ENCODE measurements at places on chromosomes 6 and 20. TPM values are rescaled to one million over a fixed set of nuclear protein-coding genes. Genes with fewer than 3 reads are reported as not detected.

- H3K27ac ChIP-seq = no peak overlapping the region
- H3K36me3 ChIP-seq = no peaks in the 10 kb centered on the region
- peaks cover under 1% of the 10 kb centered on the region for H3K27me3 ChIP-seq
Observed at GRCh38 chr20:32282461-32282860, 5.0 kb downstream of the KIF3B start.

IL17A gene
- polyA plus RNA-seq = 0.19 TPM

VSTM2L gene
- polyA plus RNA-seq = not detected

DNA sequence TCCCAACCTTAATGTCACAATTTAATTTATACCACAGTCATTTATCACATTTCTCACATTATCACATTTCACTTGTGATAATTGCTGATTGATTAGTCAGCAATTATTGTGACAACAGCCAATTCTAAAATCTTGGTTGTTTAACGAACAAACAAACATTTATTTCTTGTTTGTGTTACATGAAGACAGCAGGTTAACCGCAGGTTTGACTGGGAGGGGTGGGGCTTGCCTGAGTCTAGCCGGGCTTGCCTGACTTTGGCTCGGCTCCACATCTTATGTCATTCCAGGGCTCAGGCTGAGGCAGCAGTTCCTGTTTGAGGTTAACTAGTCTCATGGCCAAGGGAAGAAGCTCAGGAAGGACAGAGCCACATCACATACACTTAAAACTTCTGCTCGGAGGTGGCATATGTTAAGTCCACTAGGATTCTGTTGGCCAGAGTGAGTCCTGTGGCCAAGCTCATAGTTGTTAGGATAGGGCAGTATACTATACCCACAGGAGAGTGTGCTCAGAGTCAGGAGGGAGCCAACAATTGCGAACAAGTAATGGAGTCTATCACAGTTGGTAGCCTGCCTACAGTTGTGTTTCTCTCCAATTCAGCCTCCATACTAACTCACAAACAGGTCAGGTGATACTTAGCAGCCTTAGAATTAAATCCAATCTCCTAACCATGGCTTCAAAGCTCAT, 90.0 kb upstream of the IFNGR1 start:
- no peaks in the 10 kb centered on the region for H3K36me3 ChIP-seq
- peaks cover 4% of the 10 kb centered on the region for H3K27me3 ChIP-seq
- H3K27ac ChIP-seq = no peak overlapping the region
- H3K4me3 ChIP-seq = no peak overlapping the region
- DNase-seq = no peak

- DNase-seq = no peak
- no peak overlapping the region for H3K4me3 ChIP-seq
- peaks cover 13% of the 10 kb centered on the region for H3K27me3 ChIP-seq
- H3K36me3 ChIP-seq = no peaks in the 10 kb centered on the region
- H3K27ac ChIP-seq = no peak overlapping the region
Observed at GRCh38 chr20:9993137-9993536, 41.6 kb upstream of the ANKEF1 start.

DNA sequence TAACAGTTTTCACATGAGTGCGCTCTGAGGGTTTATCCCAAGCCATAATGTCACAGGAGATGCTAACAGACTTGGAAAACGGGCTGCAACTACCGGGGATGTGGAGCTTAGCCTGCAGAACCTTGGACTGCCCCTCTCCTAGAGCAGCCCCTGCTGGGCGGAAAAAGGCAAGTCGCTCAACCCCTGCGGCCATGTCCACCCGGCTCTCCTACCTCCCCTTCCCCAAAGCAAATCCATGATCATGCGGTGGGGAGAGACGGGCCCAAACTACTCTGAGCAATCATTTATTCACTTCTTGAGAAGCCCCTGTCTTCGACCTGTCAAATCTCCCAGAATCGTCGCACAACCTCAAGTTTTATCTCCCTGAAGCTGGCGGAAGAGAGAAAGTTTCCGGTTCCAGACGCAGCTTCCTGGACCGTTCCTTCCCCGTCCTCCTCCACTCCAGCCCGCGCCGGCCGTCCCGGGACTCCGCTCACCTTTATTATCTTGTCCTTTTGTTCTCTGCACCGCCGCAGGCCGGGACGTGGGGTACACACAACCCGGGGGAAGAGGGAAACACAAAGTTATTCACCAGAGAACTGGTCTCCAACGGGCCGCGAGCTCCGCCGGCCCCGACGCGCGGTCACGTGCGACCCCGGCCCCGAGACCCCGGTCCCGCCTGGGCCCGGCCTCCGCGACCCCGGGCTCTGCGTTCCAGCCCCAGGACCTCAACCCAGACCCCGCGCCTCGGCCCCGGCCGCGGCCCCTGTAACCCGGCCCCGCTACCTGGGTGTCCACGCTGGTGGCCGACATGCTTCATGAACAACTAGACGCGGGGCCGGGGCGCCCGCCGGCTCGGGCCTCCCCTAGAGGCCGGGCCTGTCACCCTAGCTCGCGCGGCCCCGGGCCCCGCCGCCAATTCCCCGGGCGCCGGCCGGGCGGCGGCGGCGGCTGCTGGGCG, 560 bp downstream of the YTHDF1 start:
- DNase-seq = no peak
- peaks cover 8% of the 10 kb centered on the region for H3K36me3 ChIP-seq
- peak overlapping the region; percentile 79 for H3K27ac ChIP-seq
- peaks cover 48% of the 10 kb centered on the region for H3K4me1 ChIP-seq
- peaks cover 5% of the 10 kb centered on the region for H3K27me3 ChIP-seq

DNA sequence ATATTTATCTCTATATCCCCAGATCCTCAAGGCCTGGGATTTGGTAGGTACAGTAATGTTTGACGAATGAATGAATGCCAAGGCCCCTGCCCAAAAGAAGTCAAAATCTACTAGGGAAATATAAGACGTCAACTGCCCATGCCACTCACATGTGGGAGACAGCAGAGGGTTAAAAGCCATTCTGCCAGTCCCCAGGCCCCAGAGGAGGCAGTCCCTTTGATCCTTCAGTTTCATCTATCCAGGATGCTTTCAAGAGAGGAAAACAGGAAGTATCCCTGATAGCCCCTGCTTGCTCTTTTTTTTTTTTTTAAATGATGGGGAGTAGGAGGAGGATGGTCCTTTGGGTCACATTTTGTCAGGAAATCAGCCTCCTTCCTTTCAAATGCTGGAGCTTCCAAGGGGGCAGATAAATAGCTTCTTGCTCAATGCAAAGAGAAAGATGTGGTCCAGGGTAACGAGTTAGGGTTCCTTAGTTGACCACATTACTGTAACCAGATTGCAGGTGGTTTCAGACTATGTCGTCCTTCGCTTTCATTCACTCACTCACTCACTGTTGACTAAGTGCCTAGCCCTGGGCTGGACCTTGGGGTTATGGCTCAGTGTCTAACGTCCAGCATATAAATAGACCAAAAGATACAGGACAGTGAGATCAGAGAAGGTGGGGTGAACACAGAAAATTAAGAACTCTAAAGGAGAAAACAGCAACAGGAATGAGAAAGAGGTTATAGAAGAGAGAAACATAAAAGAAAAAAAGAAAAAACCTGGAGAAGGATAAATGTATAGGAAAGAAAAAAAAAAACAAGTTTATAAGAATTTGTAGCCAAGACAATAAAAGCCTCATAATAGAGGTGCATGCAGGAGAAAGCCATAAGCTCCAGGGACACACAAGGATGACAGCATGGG, 64.6 kb upstream of the PIM1 start:
- DNase-seq = no peak
- no peak overlapping the region for H3K27ac ChIP-seq
- H3K27me3 ChIP-seq = peaks cover 14% of the 10 kb centered on the region
- no peak overlapping the region for H3K4me3 ChIP-seq
